Myocyte (in vitro differentiated cells): ENCODE measurements at places on chromosomes 16 and 17. TPM values are rescaled to one million over a fixed set of nuclear protein-coding genes. Genes with fewer than 3 reads are reported as not detected.

GRCh38 chr17:60165223-60165622, 15.4 kb downstream of the CA4 start:
- DNase-seq = no peak

GRCh38 chr17:56119191-56119590, 34.1 kb upstream of the ANKFN1 start:
- DNase-seq = peak; percentile 47

GRCh38 chr17:29042679-29043538, at the start of gene PIPOX:
PIPOX (plus strand) TSS chr17:29043141; CDS start chr17:29043226, 85 bp downstream.
- DNase-seq = peak; percentile 85

DNA sequence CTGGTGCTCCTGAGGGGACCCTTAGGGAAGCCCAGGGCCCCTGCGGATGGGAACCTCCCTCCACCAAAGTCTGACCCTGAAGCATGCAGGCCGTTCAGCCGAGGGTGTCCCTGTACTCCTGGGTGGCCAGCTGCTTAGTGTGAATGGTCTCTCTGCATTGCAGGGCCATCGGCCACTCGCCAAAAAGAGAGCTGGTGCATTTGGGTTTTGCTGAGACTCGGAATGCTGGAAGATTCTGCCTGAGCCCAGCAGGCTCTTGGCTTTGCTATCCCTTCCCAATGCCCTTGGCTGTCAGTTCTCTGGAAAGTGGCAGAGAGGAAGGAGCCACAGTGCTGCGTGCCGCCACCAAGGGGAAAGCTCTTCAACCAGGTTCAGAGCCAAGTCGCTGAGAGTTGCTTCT, 2.8 kb downstream of the MEOX1 start:
- DNase-seq = no peak

DNA sequence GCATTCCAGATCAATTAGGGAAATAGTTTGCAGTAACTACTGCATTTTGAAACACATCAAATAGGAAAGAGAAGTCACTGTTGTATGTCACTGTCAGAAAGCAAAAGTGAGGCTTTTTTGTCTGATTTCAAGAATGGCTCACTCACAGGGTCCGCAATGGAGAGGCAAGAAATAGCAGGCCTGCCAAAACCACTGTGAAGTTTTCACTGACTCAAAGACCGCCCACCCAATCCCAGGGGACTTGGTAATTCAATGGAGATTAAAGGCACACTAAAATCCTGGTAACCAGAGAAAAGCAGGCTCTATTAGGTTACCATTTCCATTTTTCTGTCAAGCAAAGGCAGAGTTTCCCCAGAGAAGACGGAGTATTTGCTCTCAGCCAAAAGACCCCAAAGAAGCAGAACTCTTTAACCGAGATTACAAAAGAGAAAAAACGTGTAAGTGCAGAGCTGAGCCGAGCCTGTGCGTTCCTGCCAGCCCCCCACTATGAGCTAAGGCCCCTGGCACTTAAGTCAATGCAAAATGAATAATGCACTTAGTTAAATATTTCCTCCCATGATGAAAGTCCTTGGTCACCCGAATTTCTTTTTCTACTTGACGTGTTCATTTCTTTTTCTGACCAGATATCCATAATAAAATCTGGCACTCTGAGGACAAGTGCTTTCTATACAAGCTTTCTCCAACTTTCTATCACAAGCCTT, 57.0 kb downstream of the FOXL1 start:
- DNase-seq = peak; percentile 24

DNA sequence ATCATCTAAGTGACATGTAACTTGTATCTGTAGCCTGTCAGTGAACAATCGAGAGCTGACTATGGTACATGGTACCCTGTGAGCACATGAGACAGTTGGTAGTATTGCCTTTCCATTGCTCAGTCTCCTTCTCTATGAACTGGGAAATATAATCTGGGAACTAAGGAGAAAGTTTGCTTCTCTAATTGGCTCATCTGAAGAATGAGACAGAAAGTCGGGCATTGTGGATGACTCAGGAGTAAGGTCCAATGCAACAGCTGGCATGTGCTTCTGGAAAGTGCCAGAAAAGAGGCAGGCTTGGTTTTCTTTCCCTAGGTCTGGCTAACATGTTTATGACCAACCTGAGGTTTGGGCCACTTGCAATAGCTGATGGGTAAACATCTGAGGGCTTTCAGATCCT, 51.9 kb downstream of the ZZEF1 start:
- DNase-seq = peak; percentile 78

- DNase-seq = no peak
Observed at GRCh38 chr17:80615376-80615775, 70.7 kb downstream of the RPTOR start.

- DNase-seq = peak; percentile 58
Observed at GRCh38 chr17:40355123-40355803, 9.3 kb downstream of the GJD3 start.

GRCh38 chr16:8660841-8661301, 13.5 kb upstream of the ABAT start:
- DNase-seq = peak; percentile 61

- no peak for DNase-seq
Observed at GRCh38 chr16:89969741-89970410, 21.3 kb downstream of the DEF8 start.

DNA sequence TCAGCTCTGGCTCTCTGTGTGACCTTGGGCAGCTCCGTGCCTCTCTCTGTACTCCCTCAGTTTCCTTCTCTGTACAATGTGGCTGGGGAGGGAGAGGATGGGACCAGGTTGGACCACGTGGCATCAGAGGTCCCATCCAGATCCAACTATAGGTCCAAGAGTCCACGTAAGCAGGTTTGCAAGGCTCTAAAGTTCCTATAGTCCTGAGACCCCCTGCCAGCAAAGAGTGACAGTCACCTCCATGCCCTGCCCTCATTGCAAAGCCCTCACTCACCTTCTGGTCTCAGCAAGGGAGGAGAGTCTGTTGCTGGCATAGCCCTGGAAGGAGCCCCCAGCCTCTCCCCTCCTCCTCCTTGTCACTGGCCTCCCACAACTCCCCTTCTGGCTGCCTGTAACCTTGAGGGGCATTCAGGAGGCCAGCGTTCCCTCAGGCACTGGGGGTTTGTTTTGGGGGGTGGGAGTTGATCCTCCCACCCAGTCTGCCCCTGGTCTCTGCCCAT, 6.1 kb upstream of the DRC7 start:
- DNase-seq = no peak

Gene FOXC2
- 0.45 and 1.0 TPM in 2 replicates for total RNA-seq

Gene UNC13D
- 0.68 and 1.9 TPM in 2 replicates for total RNA-seq

Gene WIPF2
- 3.7 and 3.8 TPM in 2 replicates for total RNA-seq

Gene COASY
- 23.7 and 24.4 TPM in 2 replicates for total RNA-seq
